ENCODE measurements at places on chromosomes 6 and 20. TPM values are rescaled to one million over a fixed set of nuclear protein-coding genes. Genes with fewer than 3 reads are reported as not detected.

- DNase-seq = no peak
These were observed 75.5 kb upstream of the CCDC167 start for GRCh38 chr6:37575221-37575620.

- DNase-seq = no peak
These were observed 494.8 kb upstream of the SOX4 start for GRCh38 chr6:21098744-21099143.

- DNase-seq = no peak
These were observed 24.4 kb downstream of the PLCB1 start for GRCh38 chr20:8156235-8157079.

DNA sequence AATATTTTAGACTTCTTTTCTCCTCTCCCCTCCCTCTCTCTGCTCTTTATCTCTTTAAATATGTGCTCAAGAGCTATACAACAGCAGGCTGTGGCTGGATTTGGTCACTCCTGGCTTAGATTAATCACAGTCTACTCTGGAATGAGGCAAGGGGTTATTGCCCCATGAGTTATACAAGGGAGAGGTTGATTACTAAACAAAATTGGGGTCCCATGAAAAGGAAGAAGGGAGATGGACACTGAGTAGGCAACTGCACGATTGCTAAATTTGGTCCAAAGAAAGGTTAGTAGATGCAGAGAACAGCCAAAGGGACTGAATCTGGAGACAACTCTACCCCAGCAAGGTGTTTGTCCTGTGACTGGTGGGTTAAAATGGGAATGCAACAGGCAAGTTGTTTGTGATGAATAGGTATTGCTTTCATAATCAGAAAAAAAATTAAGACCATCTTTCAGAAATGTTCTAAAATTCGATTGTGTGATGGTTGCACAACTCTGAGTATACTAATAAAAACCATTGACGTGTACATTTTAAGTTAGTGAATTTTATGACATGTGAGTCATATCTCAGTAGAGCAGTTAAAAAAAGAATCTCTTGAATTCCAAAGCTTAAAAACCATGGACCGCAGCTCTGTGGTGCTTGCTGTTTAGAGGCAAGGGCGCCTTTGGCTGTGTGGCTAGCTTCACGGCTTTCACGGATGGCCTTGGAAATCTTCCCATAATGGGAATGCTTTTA, 57.1 kb downstream of the KIZ start:
- no peak for DNase-seq

- DNase-seq = no peak
These were observed 401.5 kb upstream of the ADGRB3 start for GRCh38 chr6:68233623-68234022.

DNA sequence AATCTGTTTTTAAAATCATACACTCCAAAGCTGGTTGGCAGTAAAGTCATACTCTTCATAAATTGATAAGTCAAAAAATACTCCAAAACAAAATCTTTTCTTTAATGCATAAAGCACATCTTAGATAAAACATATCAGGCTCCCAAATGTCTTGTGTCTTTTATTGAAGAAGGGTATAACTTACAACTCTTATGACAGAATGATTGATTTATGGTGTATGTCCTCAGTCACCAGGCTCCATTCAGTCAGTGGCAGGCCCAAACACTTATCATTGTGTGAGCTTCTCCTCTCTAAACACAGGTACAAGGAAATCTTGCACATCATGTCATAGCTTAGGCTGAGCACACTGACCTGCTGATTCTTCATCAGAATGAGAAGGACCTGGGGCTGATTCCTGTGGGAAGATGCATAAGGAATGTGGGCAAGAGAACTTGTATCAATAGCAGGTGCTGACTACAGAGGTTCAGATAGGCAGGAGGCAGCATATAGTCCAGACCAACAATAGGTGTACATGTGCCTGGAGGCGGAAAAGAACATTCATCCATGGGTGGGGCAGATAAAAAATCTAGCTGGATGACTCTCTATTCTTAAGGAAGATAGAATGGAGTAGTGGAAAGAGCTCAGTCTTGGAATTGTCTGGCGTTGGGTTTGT, 1.9 kb downstream of the CALHM5 start:
- DNase-seq = no peak

- no peak for DNase-seq
These were observed 21.3 kb downstream of the ANKRD6 start for GRCh38 chr6:89454300-89454699.

DNA sequence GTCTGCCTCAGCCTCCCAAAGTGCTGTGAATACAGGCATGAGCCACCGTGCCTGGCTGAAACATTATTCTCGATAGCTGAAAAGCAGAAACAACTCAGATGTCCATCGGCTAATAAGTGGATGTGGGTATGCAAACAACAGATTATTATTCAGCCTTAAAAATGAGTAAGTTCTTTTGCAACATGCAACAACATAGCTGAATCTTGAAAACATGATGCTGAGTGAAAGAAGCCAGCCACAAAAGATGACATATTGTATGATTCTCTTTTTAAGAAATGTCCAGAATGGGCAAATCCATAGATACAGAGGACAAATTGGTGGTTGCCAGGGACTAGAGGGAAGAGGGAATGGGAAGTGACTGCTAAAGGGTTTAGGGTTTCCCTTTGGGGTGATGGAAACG, 61.7 kb downstream of the RIOK1 start:
- DNase-seq = no peak

DNA sequence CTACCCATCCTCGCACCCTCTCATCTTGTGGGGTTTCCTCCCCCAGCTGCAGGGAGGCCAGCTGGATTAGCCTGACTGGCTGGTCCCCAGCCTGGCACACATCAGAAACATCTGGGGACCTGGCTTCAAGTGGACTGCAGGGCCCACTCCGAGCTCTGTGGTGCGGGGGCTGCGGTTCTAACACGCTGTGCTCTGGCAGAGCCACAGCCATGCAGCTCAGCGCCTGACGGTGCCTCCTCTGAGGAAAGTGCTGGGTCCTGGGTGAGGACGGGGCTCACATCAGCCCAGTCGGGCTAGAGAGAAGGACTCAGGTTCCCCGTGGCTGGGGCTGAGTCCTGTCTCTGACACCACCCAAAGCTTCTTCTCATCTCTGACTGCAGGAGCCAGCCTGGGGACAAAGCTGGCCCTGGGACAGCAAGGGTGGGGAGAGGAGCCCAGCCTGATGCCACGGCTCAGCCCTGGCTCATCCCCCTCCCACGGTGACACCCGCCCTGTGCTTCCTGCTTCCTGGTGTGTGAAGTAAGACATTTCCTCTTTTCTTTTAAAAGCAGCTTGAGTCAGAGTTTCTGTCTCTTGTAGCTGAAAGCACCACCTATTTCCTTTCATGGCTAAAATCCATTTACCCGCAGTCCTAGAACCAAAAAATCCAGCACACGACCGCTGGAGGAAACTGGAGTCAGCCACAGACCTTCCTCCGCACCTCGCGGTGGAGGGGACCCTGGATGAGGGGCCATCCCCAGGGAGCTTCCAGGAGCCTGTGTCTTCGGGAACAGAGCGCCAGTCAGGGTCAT, 127.4 kb upstream of the AFDN start:
- DNase-seq = peak; percentile 92

- DNase-seq = no peak
These were observed 1.7 kb upstream of the SIGLEC1 start for GRCh38 chr20:3714092-3714491.

GRCh38 chr6:41732591-41733359, 2.6 kb downstream of the TFEB start:
- no peak for DNase-seq

GRCh38 chr6:4017058-4017739, 61.7 kb downstream of the FAM217A start:
- DNase-seq = no peak

- no peak for DNase-seq
These were observed 58.8 kb upstream of the UNC93A start for GRCh38 chr6:167232356-167232755.

The RTF2 gene
- 68.7 TPM for total RNA-seq

The C20orf141 gene
- not detected for total RNA-seq

The CD93 gene
- 88.2 TPM for total RNA-seq

Measured in posterior vena cava (tissue), 2 donors.